ENCODE measurements at places on chromosomes 6 and 20.

DNA sequence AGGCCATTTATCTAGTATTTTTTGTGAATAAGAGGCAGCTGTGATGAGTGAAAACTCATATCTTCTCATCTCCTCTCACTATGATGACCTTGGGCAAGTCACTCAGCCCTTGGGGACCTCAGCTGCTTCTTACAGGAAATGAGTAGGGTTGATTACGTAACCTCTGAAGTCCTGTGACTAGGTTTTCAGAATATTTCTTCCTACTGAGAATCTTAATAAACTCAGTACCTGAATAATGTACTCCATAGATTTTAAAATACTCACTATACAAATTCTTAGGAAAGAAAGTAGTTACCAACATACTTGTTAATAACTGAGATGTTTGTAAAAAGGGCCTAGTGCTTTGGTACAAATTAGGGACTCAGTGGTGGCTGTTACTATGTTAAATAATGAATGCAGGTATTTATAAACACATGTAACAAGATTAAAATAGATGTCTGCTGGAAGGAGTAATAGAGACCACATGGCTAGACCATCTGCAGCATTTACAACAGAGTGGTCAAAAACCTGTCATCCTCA lies 60.9 kb downstream of the RPRD1B start:
- peak; percentile 54 for DNase-seq

DNA sequence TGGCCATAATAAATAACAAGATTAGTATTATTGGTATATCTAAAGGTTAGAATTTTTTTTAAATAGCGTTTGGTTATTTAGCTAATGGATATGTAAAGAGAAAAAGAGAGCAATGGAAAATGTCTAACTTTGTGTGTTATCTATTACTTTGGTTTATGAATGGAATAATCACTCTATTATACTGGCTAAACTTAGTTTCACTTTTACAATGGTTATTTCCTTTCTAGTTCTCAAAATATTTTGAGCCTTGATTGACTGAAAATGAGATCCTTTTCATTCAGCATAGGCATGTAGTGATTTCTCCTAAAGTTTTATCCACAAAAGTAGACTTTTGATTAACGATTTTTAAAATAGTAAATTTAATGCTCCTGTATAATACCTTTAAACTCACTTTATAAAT lies 51.6 kb upstream of the MLIP start:
- DNase-seq: no peak

DNA sequence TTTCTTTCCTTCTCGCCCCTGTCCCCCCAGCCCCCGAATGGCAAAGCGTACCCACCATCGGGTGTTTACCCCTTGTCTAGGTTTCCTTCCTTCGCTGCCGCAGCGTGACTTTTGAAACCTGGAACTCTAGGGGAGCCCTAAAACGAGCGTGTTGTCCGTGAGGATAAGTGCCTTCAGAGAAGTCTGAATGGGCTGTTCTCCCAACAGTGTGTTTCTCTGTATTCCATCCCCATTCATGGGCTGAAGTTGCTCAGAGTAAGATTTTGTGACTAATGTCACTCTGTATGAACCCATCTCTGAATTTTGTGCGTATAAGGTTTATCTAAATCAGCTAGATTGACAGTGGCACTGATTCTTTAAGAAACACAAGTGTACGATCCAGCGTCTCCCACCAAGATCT lies 949 bp downstream of the MACROD2 start:
- DNase-seq: peak; percentile 5

DNA sequence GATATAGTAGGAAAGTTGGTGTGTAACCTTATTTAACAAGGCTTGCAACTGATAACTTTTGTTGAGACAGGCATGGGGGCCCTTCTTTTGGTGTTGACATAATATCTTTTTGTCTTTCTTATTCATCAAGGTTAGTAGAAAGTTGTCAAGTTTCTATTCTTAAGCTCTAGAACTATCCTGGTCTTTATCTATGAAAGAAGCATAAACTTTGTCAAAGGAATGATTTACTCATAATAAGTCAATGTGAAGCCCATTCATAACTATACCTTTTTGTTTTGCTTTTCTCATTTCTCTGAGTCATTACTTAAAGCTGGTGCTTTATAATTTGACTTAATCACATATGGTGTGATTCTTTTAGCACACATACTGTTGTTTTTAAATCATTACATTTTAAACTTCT lies 312.4 kb downstream of the UTRN start:
- no peak for DNase-seq

DNA sequence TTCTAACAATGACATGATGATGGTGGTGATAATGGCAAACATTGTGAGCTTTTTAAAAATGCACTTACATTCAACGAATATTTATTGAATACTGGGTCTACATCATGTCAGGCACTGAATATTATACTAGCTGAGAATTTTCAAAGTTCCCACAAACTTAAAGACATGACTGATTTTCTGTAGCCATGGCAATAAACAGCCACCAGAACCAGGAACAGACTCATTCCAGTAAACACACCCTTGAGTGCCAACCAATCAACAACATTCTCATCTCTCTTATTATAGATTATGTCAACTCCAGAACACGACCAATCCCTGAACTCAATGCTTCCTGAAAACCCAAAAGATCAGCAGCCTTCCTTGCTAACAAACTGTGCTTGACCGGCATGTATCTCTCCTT lies 212.4 kb upstream of the RUNX2 start:
- peak; percentile 57 for DNase-seq

GRCh38 chr6:155660251-155660977 lies 204.8 kb upstream of the NOX3 start:
- no peak for DNase-seq

Data from astrocyte of the spinal cord (primary cell).